CD4-positive, alpha-beta T cell treated with Interleukin-21 for 1 hour (primary cell): ENCODE measurements at places on chromosomes 16 and 17.

GRCh38 chr17:34733333-34733732, 154.0 kb downstream of the TMEM132E start:
- DNase-seq: no peak

GRCh38 chr17:28646039-28646754, 1.2 kb upstream of the BLTP2 start:
- DNase-seq: peak; percentile 24

- no peak for DNase-seq
These were observed at the start of gene NPTX1 for GRCh38 chr17:80475910-80476876. Gene NPTX1, minus strand, starts transcription at chr17:80476607. Its CDS starts 161 bp downstream, at chr17:80476446.

- no peak for DNase-seq
These were observed 14.7 kb downstream of the RPH3AL start for GRCh38 chr17:337866-338265.

GRCh38 chr17:58693751-58694150, 1.3 kb downstream of the RAD51C start:
- no peak for DNase-seq

DNA sequence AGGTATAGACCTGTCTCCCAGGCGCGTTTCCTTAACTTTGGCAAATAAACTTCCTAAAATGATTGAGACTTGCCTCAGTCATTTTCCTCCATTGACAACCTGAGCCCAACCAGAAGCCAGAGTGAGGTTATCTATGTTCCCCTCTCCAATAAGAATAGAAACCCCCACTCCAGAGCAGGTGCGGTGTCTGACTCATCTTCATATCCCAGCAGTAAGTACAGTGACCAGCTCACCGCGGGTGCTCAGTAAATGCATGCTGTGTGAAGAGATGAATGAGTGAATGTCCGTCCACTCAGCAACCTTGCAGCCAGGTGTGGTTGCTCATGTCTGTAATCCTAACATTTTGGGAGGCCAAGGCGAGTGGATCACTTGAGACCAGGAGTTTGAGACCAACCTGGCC, 19.5 kb upstream of the CD300E start:
- DNase-seq: no peak

- no peak for DNase-seq
These were observed 224.7 kb upstream of the IRX3 start for GRCh38 chr16:54511222-54511731.

DNA sequence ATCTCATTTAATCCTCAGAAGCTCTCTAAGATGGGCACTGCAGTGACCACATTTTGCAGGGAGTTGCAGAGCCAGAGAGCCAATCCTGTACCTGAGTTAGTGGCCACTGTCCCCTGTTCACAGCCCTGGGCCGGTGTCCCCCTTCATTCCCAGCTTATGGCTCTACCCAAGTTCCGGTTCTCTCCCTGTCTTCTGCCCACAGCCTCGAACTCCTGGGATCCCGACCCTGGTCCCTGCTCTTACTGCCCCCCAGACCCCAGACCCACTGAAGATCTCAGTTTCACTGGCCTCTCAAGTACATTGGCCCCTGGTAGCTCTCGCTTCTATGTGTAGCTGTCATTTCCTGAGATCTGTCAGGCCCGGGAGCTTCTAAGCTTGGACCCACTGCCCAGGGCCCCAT, 12.2 kb downstream of the ASGR2 start:
- DNase-seq: no peak

DNA sequence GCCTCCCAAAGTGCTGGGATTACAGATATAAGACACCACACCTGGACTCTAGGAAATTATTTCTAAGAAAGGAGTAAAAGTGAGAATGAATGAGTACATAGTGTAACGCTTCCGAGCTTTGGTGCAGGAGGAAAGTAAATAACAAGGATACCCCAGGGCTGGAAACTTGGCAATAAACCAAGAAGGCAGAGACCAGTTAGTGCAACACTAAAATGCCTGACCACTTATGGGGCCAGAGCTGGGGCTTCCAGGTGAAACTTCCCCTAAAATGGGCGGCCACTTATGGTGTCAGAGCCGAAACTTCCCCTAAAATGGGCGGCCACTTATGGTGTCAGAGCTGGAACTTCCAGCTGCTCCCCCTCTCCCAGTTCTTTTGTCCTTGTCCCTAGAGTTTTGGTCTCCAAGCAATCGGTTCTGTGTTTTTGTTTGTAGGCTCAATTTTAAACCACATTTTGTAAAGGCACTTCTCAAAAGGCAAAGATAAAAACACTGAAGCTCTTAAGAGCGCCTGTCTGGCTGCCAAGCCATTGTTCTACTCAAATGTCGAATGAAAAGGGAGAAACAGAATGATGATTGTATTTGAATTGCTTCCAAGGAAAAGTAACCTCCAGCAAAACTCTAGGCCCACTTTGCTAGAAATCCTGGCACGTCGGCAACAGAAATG, 63.9 kb downstream of the NXN start:
- DNase-seq: no peak

DNA sequence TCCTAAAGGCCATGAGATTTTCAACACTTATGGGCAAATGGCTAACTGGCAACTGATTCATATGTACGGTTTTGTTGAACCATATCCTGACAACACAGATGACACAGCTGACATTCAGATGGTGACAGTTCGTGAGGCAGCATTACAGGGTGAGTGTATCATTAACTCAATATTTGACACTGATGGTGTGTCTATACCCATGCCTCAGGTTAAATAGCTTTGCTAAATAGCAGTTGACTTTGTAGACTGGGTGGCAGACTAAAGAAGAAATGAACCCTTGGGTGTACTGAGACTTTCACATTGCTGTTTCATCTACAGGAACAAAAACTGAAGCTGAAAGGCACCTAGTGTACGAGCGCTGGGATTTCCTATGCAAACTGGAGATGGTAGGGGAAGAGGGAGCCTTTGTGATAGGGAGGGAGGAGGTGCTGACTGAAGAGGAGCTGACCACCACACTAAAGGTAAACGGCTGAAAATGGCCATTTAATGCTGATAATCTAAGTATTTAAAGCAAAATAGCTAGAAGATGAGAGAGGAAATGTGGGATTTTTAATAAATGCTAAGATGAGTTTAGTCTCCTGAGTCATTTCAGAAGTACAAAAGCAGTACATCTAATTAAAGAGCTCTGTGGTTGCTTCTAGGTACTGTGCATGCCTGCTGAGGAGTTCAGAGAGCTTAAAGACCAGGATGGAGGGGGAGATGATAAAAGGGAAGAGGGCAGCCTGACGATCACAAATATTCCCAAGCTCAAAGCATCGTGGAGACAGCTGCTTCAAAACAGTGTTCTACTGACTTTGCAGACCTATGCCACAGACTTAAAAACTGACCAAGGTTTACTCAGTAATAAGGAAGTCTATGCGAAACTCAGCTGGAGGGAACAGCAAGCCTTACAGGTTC, 3.0 kb downstream of the SETD6 start:
- no peak for DNase-seq

GRCh38 chr17:68592009-68592408, 9.2 kb downstream of the FAM20A start:
- no peak for DNase-seq

DNA sequence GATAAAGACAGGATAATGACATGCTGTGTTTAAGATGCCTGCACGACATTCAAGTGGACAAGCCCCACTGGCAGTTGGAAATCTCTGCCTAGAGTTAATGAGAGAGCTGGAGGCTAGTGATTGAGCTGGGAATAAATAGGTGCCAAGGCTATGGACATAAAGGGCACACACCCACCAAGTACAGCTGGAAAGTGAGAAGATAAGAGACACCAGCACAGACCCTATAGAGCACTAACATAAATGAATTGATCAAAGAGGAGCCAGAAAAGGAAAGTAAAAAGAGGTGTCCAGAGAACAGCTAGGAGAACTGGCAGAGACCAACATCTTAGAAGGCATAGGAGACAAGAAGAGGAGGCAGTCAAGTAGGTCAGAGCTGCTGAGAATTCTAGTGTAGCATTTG, 101.2 kb downstream of the YPEL2 start:
- DNase-seq: no peak

DNA sequence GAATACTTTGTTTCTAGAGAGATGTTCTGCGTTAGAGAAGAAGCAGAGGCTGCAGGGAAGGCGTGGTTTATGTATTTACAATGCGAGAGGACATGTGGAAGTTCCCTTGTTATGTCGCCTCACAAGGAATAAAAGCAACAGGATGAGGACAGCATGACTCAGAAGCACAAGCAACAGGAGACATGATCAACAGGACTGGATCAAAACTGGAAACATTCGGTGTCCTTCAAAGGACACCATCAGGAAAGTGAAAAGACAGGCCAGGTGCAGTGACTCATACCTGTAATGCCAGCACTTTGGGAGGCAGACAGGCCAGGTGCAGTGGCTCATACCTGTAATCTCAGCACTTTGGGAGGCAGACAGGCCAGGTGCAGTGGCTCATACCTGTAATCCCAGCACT, 52.6 kb downstream of the CCDC57 start:
- DNase-seq: no peak

DNA sequence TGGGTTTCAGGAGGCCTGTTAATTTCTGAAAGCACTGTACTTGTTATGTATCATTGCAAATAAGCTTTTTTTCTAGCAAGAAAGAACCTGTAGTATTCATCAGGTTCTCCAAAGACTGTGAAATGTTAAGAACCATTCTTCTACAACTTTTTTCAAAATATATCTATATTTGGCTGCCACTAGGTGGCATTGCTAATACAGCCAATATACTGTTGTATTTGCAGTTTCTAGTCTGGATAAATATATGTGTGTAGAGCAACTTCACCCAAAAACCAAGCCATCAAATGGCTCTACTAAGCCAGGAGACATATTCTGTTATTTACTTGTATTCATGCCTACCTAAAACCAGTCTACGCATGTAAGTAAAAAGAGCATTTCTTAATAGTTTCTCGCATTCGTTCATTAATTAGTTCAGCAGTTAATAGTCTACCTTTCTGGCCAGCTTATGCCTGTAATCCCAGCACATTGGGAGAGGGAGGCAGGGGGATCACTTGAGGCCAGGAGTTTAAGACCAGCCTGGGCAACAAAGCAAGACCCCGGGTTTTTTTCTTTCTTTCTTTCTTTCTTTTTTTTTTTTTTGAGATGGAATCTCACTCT, 39.5 kb downstream of the VMP1 start:
- peak; percentile 55 for DNase-seq

- no peak for DNase-seq
These were observed 16.9 kb upstream of the MRPS23 start for GRCh38 chr17:57866723-57867122.

GRCh38 chr16:86925067-86925791, 346.9 kb downstream of the FOXL1 start:
- no peak for DNase-seq

DNA sequence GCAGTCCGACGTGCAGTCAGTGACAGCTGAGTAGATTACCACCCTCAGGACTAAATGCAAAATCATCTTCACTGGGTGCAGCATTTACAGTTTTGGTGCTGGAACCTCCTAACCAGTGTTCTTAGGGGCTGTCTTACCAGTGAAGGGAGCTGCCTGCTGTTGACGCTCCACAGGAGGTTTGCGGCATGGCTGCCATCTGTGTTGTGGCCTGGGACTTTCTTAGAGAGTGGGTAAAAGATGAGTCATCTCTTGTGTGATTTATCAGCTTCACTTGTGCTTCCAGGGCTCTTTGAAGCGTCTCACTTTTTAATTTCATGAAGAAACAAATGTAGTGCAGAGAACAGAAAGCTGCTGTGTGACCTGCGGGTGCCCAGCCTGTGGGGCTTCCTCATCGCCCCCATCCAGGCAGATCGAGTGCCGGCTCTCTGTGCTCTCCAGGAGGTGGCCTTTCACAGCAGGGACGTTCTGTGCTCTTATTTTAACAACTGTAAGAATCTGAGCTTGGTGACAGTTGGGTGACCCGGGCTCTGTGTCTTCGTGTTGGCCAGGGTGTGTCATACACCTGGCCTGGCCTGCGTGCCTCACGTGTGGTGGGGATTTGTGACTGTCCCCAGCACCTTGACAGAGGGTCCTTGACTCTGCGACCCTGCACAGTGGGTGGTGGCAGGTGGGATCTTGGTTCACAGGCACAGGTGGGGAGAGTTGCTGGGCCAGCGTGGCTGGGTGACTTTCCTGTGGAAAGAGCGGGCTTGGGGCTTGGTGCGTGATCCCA, 24.3 kb upstream of the ZNF750 start:
- peak; percentile 89 for DNase-seq

DNA sequence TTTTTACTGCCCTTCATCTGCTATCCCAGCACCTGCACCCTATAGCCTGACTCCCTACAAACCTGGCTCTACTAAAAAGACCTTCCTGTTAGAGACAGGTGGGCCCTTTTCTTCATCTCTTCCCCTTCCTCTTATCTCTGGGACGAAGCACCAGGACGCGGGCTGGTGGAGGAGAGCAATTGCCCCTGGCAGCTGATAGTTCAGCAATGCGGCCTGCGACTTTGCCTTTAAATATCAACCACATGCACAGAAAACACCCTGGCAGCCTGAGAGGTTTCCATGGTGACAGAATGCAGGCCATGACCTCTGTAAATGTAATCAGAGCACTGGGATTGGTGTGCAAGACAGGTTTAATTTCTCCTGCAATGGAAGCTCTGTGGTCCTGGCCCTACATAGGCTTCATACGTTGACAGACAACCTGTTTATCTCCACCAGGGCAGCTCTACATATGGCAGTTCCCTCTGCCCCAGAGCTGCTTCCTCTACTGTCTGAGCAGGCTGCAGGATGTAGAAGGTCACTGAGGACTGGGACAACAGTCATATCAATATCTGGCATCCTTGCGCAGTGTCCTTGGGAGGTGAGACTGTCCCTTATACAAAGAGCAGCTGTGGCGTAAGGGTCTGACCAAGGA, 10.0 kb upstream of the SKAP1 start:
- DNase-seq: peak; percentile 80

DNA sequence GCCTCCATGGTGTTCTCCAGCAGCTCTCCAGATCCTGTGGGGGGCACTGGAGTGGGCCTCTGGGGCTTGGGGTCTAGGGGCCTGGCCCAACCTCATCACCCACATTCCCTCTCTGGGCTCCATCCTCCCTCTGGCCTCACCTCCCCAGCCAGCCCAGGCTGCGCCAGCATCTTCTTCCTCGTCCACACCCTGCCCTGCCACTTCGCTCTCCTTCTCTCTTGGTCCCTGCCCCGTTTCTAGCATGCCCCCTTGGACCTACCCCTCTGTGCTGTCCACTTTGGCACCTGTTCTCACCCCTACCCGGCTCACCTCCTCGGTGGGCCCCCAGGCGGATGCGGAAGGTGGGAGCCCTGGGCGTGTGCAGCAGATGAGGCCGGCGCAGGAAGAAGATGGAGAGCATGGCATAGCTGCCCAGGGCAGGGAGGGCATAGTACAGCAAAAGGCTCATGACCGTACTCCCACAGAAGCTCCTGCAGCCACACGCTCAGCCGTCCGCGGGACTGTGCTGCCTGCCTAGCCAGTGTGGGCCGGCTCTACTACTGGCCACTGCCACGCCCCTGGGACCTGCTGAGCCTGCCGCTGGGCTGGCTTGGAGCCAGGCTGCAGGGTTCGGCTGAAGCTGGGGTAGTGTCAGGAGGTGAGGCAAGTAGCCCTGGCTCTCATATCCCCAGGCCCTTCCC, at the start of gene GDPD3:
Gene GDPD3 (minus strand): TSS at position 507 of the 680 bp plus-strand sequence. CDS start 59 bp downstream, at position 448.
- no peak for DNase-seq
